Ovary (tissue), 10 donors: ENCODE measurements at places on chromosomes 3 and 15. TPM values are rescaled to one million over a fixed set of nuclear protein-coding genes. Genes with fewer than 3 reads are reported as not detected.

DNA sequence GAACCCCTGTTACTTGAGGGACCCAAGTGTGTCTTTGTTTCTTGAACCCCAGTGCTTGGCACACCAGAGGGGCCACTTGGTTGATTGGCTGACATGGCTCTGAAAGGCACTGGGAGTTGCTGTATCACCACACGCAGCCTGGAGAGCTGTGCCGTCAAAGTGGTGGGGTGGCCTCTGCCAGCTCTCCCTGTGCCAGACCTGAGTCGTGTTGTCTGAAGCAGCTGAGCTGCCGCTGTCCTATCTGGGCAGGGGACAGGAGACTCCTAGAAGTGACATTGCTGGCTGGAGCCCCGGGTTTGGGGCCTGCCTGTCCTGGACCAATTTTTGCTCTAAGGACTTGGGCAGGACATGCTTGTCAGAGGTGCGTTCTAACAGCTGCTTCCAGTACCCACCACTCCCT is 5.5 kb upstream of the SNX22 start:
- DNase-seq: peak; percentile 10

DNA sequence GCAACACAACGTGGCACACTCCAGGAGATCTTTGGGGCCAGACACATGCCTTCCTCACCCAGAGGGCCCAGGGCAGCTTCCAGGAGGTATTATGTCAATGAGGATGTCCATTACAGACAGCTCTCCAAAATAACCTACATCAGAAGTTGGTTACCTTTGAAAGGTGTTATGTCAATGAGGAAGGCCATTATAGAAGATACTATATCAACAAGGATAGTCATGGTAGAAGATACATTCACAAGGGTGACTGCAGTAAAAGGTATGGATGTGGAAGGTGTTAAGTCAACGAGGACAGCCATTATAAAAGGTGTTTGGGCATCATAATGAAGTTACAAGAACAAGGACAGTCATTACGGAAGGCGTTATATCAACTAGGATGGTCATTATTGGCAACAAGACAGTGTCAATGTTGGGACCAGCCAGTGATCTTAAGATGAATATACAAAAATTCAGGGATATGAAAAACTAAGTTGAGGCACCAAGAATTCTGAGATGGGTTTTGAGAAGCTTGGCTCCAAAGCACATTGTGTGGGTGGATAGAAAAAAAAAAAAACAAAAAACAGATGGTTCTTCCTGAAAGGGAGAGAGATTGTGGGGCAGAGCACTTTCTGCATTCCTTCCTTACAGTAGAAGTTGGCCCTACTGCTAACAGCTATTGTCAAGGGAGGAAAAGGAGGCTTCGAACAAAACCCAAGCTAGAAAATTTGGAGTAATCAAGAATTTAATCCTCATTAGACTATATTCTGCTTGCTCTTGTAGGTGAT is 11.2 kb downstream of the CDCP1 start:
- DNase-seq: no peak

Gene CPA3
- polyA plus RNA-seq: 2.6 TPM

- DNase-seq: no peak
These were observed 113.8 kb downstream of the PPM1L start for GRCh38 chr3:160869825-160870224.

Gene C3orf62
- 7.9 TPM for polyA plus RNA-seq

GRCh38 chr3:156687023-156687422 is 12.6 kb downstream of the TIPARP start:
- no peak for DNase-seq

Gene RAD54L2
- 5.8 TPM for polyA plus RNA-seq

Gene ABHD10
- 20.5 TPM for polyA plus RNA-seq
